ENCODE measurements at places on chromosomes 3 and 15. TPM values are rescaled to one million over a fixed set of nuclear protein-coding genes. Genes with fewer than 3 reads are reported as not detected.

- H3K36me3 ChIP-seq = no peaks in the 10 kb centered on the region
- no peak overlapping the region for H3K27ac ChIP-seq
- no peaks in the 10 kb centered on the region for H3K4me1 ChIP-seq
- no peak for DNase-seq
- H3K27me3 ChIP-seq = no peaks in the 10 kb centered on the region
Measured at GRCh38 chr3:195172039-195172684, 98.8 kb downstream of the XXYLT1 start.

DNA sequence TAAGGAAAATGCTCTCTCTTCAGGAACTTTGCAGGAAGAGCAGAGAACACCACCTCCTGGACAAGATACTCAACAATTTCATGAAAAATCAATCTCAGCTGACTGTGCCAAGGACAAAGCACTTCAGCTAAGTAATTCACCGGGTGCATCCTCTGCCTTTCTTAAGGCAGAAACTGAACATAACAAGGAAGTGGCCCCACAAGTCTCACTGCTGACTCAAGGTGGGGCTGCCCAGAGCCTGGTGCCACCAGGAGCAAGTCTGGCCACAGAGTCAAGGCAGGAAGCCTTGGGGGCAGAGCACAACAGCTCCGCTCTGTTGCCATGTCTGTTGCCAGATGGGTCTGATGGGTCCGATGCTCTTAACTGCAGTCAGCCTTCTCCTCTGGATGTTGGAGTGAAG is 200.5 kb downstream of the AKAP13 start:
- H3K27ac ChIP-seq = peak overlapping the region; percentile 95
- peak; percentile 69 for DNase-seq
- H3K27me3 ChIP-seq = no peaks in the 10 kb centered on the region
- H3K36me3 ChIP-seq = peaks cover 42% of the 10 kb centered on the region

GRCh38 chr3:159168788-159169187 is 366.9 kb downstream of the MFSD1 start:
- no peak overlapping the region for H3K4me3 ChIP-seq
- H3K27ac ChIP-seq = no peak overlapping the region
- H3K36me3 ChIP-seq = no peaks in the 10 kb centered on the region
- DNase-seq = no peak
- H3K4me1 ChIP-seq = no peaks in the 10 kb centered on the region

DNA sequence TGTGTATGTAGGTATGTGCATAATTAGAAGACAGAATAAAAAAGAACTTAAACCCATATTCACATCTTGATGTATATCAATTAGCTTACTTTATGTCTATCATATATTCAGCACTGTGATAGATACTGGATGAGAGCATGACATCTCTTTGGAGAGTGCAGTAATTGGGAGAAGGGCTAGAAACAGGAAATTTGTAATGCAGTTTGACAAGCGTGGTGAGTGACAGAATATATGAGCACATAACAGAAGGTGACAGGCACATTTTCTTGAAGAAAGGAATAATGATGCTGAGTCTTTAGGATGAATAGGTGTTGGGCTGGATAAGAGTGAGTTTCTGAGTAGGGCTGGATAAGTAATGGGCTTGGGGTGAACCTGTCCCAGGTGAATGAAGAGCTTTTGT is 680.3 kb upstream of the ZNF385D start:
- no peaks in the 10 kb centered on the region for H3K27me3 ChIP-seq
- H3K4me3 ChIP-seq = no peak overlapping the region
- DNase-seq = no peak
- no peak overlapping the region for H3K27ac ChIP-seq
- no peaks in the 10 kb centered on the region for H3K4me1 ChIP-seq

DNA sequence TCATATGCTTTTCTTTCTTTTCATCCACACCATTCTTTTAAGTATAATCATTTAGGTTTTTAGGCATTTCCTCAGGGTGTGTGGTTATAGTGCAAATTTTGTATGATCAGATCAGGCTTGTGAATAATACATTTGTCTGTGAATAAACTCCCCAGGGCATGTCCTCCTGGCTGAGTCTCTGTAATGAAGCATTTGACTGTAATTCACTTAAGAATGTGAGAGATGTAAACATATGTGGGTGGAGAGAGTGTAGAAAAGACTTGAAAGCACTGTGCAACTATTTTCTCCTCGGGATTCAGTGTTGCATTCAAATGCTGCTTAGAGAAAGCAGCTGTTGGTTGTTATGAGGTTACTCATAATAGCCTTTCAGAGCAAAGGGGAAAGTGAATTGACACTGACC is 996.5 kb downstream of the TUSC7 start:
- no peak for DNase-seq
- no peaks in the 10 kb centered on the region for H3K4me1 ChIP-seq
- no peaks in the 10 kb centered on the region for H3K27me3 ChIP-seq
- H3K36me3 ChIP-seq = no peaks in the 10 kb centered on the region
- no peak overlapping the region for H3K27ac ChIP-seq

Gene BTLA
- total RNA-seq = 26.0 TPM

GRCh38 chr3:191348098-191348497 is 17.8 kb upstream of the UTS2B start:
- H3K4me1 ChIP-seq = no peaks in the 10 kb centered on the region
- H3K27me3 ChIP-seq = no peaks in the 10 kb centered on the region
- H3K4me3 ChIP-seq = no peak overlapping the region
- no peaks in the 10 kb centered on the region for H3K36me3 ChIP-seq

DNA sequence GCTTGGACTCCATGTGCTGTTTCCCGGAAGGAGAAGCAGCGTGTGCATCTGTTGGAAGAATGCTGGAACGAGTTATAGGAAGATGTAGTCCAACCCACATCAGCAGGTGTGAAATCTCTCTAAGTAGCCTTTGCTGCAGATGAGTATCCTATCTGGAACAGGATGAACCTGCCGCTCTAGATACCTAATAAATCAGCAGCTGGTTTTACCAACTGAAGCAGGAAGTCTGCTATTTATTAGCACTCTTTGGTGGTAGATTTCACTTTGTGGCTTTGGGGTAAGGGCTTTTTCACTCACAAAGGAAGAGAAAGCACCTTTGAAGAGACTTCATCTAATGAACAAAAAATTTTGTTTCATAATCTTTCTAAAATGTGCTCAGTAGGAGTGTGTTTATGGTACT is 66.4 kb downstream of the DCUN1D1 start:
- H3K27ac ChIP-seq = peak overlapping the region; percentile 88
- H3K4me1 ChIP-seq = peaks cover 66% of the 10 kb centered on the region
- no peaks in the 10 kb centered on the region for H3K27me3 ChIP-seq
- DNase-seq = peak; percentile 46
- H3K4me3 ChIP-seq = peak overlapping the region; percentile 70

GRCh38 chr3:151379083-151379734 is 5.3 kb downstream of the P2RY12 start:
- no peak overlapping the region for H3K27ac ChIP-seq
- H3K4me3 ChIP-seq = no peak overlapping the region
- DNase-seq = no peak
- no peaks in the 10 kb centered on the region for H3K27me3 ChIP-seq
- peaks cover 4% of the 10 kb centered on the region for H3K4me1 ChIP-seq

DNA sequence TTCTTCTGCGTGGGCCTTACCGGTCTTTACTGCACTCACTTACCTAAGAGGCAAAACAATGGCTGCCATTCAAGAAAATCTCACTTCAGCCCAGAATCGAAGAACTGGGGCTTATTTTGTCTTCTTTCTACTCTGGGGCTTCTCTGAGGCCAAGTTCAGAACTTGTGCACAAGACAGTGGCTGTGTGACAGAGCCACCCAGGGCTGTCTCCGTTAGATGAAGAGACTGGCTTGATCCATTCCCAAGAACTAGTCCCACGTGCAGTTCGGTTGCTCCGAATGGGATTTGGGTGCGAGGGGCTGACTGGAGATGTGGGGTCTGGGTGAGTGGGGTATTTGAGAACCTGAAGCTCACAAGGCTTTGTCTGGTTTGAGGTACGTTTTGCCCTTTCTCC is 795 bp upstream of the TCF12 start:
- DNase-seq = no peak
- peaks cover 30% of the 10 kb centered on the region for H3K4me1 ChIP-seq
- no peaks in the 10 kb centered on the region for H3K27me3 ChIP-seq
- peak overlapping the region; percentile 80 for H3K27ac ChIP-seq
- peaks cover 23% of the 10 kb centered on the region for H3K36me3 ChIP-seq

Gene GOLGA8H
- total RNA-seq = not detected

DNA sequence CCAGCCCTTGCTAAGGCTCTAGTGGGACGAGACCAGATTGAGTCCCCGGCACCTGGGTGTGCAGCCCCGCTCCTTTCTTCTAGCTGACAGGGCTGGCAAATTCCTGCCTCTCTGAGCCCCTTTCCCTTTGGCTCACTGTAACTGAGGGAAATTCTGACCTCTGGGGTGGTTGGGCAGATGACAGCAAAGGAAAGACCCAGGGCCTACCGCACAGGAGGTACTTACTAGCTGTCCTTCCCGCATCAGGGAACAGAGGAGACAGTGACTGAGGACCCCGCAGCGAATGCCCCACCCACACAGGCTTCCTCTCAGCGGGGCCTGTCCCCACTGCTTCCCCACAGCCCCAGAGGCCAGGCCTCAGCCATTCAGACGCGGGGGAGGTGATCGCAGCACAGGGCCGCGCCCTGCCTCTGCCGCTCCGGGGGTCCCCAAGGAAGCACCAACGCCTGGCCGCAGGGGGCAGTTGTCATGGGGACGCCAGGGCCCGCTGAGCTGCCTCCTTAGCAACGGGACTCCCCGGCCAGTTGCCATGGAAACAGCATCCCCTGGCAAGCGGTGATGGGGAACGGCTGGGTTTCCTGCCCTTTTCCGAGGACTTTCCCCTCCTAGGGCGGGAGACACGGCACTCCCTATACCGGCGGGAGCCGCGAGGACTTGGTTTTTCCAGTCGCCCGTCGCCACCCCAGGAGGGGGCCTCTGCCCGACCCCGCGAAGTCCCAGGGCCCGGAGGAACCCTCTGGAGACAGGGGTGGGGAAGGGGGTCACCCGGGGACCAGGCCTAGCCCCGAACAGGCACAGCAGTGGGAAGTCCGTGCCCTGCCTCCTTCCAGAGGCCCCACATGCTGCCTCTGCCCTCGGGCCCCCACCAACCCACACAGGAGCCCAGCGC is 50.1 kb downstream of the HCN4 start:
- H3K4me1 ChIP-seq = no peaks in the 10 kb centered on the region
- DNase-seq = no peak
- H3K27me3 ChIP-seq = peaks cover 19% of the 10 kb centered on the region
- H3K4me3 ChIP-seq = no peak overlapping the region

DNA sequence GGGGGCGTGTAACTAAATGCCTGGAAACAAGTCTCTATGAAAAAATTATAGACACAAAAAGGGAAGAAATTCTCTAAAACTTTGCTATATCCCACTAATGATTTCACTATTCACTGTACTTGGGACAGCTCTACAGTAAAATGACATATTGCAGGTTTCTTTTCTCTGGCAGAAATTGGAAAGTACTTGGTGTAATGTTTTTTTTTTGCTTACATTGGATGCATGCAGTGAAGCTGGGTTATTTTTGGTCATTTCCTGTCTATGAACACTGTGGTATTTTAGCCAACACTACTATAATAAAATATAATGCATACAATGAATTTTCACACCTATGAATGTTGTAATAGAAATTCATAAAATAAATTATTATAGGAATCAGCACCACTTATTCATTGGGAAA is 109.7 kb downstream of the LRRC49 start:
- no peaks in the 10 kb centered on the region for H3K4me1 ChIP-seq
- H3K4me3 ChIP-seq = no peak overlapping the region

GRCh38 chr3:181076558-181076957 is 87.0 kb upstream of the DNAJC19 start:
- no peak overlapping the region for H3K27ac ChIP-seq
- no peak for DNase-seq
- H3K4me1 ChIP-seq = no peaks in the 10 kb centered on the region
- H3K27me3 ChIP-seq = no peaks in the 10 kb centered on the region
- H3K36me3 ChIP-seq = no peaks in the 10 kb centered on the region

DNA sequence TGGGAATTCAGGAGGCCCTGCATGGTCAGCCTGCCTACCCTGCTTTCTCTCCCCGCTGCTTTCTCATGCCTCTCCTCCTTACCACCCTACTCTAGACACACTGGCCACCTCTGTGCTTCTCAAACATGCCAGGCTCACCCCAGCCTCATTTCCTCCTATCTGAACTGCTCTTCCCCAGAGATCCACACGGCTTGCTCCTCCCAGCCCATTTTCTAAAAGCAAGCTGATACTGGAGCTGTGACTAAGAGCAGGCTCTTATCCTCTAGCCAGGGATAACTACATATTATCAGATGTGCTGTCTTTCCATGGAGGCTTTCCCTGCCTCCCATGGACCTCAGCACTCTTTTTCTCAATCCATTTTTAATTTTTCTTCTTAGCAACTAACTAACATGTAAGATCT is 85.9 kb downstream of the BOC start:
- H3K4me3 ChIP-seq = no peak overlapping the region
- no peak overlapping the region for H3K27ac ChIP-seq
- H3K27me3 ChIP-seq = no peaks in the 10 kb centered on the region
- DNase-seq = no peak
- no peaks in the 10 kb centered on the region for H3K4me1 ChIP-seq

DNA sequence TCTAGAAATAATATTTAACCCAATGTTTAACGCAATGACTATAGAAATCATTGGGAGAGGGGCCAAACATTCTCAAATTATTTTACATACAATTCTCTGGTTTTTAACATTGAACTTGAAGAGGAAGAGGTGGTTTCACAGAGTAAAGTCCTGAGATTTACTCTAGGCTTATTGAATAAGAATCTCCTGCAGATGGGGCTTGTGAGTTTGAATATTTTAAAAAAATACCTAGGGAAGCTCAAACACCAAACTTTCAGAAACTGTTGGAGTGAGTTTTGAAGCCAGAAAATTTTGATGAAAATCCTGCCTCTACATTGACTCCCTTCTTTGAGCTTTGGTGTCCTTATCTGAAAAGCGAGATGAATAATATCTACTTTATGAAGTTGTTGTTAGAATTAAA is 906.6 kb downstream of the TUSC7 start:
- no peak for DNase-seq
- H3K27ac ChIP-seq = no peak overlapping the region
- no peaks in the 10 kb centered on the region for H3K27me3 ChIP-seq
- no peaks in the 10 kb centered on the region for H3K4me1 ChIP-seq
- H3K36me3 ChIP-seq = no peaks in the 10 kb centered on the region

DNA sequence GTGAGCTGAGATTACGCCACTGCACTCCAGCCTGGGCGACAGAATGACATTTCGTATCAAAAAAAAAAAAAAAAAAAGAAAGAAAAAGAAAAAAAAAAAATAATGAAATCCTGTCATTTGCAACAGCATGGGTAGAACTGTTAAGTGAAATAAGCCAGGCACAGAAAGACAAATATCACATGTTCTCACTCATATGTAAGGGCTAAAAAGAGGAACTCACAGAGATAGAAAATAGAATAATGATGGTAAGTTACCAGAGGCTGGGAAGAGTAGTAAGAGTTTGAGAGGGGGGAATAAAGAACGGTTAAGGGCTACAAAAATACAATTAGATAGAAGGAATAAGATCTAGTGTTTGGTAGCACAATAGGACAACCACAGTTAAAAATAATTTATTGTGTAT is 19.7 kb downstream of the DENND6A start:
- no peak overlapping the region for H3K4me3 ChIP-seq
- H3K36me3 ChIP-seq = peaks cover 47% of the 10 kb centered on the region
- DNase-seq = no peak
- H3K4me1 ChIP-seq = peaks cover 35% of the 10 kb centered on the region
- H3K27ac ChIP-seq = no peak overlapping the region
- H3K27me3 ChIP-seq = no peaks in the 10 kb centered on the region

Gene PLSCR5
- total RNA-seq = not detected
